Activated CD8-positive, alpha-beta T cell treated with anti-CD3 and anti-CD28 coated beads for 36 hours (primary cell): ENCODE measurements at places on chromosomes 12 and 14. TPM values are rescaled to one million over a fixed set of nuclear protein-coding genes. Genes with fewer than 3 reads are reported as not detected.

DNA sequence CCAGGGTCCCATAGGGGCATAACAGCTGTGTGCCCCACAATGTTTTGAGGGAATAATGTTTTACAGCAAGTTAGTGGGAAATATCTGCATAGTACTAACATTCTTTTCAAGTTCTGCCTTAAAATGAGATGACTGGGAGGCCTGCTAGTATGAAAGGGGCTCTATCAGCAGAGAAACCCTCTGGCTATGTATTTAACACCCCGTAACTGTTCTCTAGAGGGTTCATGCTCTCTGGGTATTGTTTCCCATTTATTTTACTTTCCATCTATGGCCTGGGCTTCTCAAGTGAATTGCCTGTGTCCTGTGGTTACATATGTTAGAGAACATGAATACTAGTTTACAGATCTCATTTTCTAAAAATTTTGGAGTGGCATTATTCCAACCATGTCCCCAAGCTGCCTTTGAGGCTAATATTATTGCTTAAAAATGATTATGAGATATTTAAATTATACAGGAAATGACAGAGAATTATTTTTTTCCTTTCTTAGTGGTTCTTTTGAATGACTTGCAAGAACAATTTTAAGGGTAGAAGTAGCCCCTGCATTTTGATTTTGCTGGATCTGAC is 37.5 kb downstream of the GNG2 start:
- H3K27ac ChIP-seq = peak overlapping the region; percentile 53
- DNase-seq = no peak
- H3K36me3 ChIP-seq = peaks cover 74% of the 10 kb centered on the region

DNA sequence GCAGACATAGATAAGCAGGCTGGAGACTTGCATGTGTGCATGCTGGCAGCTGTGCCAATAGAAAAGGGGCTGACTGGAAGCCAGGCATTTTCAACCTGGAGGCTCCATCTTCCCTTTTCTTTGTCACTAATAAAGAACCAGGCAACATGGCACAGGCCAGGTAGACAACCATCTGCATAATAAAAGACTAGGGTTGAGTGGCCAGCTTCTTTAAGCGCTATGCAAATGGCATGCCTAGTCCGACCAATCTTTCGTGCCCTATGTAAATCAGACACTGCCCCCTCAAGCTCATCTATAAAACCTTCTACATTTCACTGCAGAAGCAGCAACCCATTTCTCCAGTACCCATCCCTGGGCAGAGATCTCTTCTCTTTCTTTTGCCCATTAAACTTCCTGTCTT is 4.6 kb upstream of the KLRC1 start:
- DNase-seq = no peak
- peaks cover 7% of the 10 kb centered on the region for H3K4me1 ChIP-seq

DNA sequence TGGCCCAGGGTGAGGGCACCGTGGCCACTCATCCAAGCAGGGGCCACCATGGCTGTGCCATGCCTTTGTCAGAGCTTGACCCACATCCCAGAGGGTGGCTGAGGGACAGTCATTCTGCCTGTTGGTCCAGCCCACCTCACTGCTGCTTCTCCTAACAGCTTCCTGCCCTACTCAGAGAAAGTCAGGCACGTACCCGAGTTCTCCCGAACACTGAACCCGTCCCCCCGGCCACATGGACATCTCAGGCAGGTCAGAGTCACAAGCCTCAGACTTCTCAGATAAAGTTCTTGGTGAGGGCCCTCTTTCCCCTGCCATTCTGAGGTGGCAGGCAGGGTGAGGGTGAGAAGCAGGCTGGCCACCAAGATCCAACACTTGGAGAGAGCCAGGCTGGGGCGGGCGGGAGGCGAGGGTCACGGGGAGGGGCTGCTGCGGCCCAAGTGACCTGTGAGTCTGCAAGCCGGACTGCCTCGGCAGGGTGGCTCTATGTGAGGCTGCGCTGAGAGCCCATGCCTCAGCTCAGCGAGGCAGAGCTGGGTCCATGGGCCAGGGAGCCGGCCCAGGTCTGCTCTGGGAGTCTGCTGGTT is 317.8 kb downstream of the TMEM121 start:
- no peak for DNase-seq
- no peak overlapping the region for H3K4me3 ChIP-seq
- no peaks in the 10 kb centered on the region for H3K4me1 ChIP-seq

GRCh38 chr14:59333235-59333634 is 131.9 kb downstream of the GPR135 start:
- H3K4me1 ChIP-seq = no peaks in the 10 kb centered on the region
- no peak overlapping the region for H3K27ac ChIP-seq
- peaks cover 11% of the 10 kb centered on the region for H3K36me3 ChIP-seq
- no peak for DNase-seq

DNA sequence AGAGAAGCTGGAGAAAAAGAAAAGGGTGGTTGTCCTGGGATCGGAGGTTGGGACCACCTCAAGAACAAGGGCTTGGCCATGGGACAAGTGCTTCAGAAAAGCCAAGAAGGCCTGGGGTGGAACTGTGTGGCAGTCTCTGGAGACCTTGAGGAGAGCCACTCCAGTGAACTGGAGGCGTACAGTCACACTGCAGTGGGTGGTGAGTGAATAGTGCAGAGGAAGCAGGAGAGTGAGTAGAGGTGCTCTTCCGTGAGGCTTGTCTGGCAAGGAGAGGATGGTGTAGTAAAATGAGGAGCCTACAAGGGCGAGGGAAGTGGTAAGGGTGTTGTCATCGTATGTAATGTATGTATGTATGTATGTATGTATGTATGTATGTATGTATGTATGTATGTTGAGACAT is 20.9 kb downstream of the RASSF3 start:
- H3K4me1 ChIP-seq = peaks cover 78% of the 10 kb centered on the region
- peaks cover 50% of the 10 kb centered on the region for H3K36me3 ChIP-seq
- peak; percentile 25 for DNase-seq
- no peaks in the 10 kb centered on the region for H3K27me3 ChIP-seq
- no peak overlapping the region for H3K4me3 ChIP-seq

- H3K4me3 ChIP-seq = no peak overlapping the region
- peaks cover 3% of the 10 kb centered on the region for H3K27me3 ChIP-seq
- H3K27ac ChIP-seq = no peak overlapping the region
- H3K4me1 ChIP-seq = no peaks in the 10 kb centered on the region
Observed at GRCh38 chr12:125167658-125168057, 102.4 kb downstream of the AACS start.

- no peaks in the 10 kb centered on the region for H3K36me3 ChIP-seq
- H3K27me3 ChIP-seq = no peaks in the 10 kb centered on the region
- no peak overlapping the region for H3K27ac ChIP-seq
Observed at GRCh38 chr12:13032164-13032563, 12.0 kb upstream of the FAM234B start.

DNA sequence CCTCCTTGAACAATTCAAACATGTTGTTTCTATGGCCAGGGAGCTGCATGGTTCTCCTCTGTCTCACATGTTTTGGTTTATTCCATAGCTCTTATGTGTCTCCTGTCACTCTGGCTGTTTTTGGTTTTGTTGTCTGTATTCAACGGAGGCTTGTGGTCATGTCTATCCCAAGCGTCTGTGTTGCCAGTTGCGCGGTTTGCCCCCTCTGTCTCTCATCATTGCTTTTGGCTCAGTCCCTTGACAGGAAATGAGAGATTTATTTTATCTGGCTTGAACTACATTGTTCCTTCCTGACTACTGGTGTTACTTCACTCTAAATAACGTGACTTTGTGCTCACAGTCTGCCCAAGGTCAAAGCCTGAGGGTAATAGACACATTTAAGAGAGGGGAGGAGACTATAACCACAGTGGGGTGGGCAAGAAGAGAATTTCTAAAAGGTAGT is 96.4 kb upstream of the SOX5 start:
- no peak for DNase-seq
- H3K4me1 ChIP-seq = no peaks in the 10 kb centered on the region
- no peaks in the 10 kb centered on the region for H3K27me3 ChIP-seq
- no peak overlapping the region for H3K4me3 ChIP-seq
- H3K27ac ChIP-seq = no peak overlapping the region

GRCh38 chr14:59751578-59751977 is 119.0 kb downstream of the RTN1 start:
- H3K4me1 ChIP-seq = no peaks in the 10 kb centered on the region
- DNase-seq = no peak
- H3K27me3 ChIP-seq = peaks cover 5% of the 10 kb centered on the region
- H3K36me3 ChIP-seq = no peaks in the 10 kb centered on the region
- H3K27ac ChIP-seq = no peak overlapping the region

DNA sequence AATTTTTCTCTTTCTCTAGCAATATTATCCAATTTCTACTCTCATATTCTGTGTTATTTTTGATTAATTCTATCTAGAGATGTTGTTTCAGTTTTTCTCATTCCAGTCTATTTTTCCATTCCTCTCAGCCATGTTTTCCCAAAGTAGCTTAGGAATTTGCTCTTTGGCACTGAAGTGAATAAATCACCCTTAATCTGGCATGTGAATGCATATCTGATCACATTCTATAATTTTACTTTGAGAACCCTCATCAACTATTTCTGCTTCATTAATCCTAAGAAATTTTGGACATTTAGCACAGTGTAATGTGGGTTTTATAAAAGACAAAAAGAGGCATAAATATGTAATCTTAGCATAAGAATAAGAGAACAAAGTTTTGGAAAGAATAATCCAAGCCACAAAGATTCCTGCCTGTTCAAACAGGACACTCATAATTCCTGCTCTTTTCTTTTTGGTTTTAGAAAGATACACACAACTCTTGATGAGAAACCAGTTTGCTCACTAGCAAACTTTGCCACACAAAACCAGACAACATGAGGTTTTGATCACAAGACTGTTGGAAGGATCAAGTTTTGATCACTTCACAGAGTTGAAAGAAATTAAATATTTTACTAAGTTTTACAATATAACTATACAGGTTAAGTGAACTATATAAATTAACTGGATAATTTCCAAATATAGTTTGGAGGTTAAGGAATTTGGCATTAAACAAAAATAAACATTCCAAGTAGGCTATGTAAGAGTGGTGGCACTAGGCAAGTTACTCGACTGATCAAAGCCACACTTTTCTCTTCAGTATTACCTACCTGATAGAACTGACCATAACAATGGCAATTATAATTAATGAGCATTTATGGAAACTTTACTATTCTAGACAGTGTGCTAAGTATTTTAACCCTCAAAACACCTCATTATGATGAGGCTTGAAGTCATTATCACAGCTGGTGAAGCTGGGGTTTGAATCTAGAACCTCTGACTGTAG is 226.6 kb upstream of the TMTC1 start:
- H3K27me3 ChIP-seq = no peaks in the 10 kb centered on the region
- no peaks in the 10 kb centered on the region for H3K36me3 ChIP-seq
- H3K4me3 ChIP-seq = no peak overlapping the region
- H3K27ac ChIP-seq = no peak overlapping the region

DNA sequence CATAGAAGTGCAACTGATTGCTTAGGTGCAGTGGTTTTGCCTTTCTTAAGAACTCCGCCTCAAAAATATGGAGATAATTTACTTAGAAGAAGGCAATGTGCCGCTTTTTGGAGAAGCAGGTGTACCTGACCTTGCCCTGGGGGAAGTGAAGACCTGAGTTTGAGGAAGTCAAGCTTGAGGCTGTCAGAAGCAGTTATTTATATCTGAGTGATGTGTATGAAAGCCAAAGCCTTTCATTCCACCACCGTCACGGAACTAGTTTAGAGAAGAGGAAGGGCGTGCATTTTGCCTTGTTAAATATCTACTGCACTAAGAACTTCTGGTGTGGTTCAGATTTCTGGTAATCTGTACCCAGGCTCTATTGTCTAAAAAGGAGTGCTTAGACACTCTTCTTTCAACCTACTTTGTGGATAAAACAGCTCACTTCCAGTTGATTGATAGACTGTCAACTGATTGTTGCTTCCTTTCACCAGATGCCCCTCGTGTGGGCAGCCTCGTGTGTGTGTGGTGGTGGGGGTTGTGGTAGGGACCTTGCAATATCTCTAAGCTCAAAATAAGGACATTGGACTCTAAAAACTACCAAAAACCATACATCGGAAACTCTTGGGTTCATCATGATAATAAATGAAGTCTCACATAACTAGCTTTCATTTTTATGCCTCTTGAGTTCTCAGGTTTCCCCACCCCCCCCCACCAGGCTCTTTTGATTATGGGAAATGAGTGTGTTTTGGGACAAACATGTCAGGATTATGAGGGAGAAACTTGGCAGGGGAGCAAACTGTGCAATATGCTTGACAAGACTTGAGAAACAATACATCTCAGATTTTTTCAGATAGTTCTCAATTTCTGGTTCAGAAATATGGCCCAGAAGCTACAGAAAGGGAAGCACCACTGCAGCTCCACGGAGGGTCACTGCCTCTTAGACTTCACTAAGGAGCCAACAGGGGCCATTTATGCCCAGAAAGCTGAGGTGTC is 78.6 kb downstream of the ARF6 start:
- no peaks in the 10 kb centered on the region for H3K27me3 ChIP-seq
- no peaks in the 10 kb centered on the region for H3K36me3 ChIP-seq
- peak overlapping the region; percentile 69 for H3K4me3 ChIP-seq
- H3K4me1 ChIP-seq = peaks cover 56% of the 10 kb centered on the region
- peak; percentile 90 for DNase-seq

Gene SLC4A8
- total RNA-seq = 2.7 TPM

Gene MYF6
- not detected for total RNA-seq
